Central memory CD4-positive, alpha-beta T cell (primary cell): ENCODE measurements at places on chromosomes 7 and 10.

DNA sequence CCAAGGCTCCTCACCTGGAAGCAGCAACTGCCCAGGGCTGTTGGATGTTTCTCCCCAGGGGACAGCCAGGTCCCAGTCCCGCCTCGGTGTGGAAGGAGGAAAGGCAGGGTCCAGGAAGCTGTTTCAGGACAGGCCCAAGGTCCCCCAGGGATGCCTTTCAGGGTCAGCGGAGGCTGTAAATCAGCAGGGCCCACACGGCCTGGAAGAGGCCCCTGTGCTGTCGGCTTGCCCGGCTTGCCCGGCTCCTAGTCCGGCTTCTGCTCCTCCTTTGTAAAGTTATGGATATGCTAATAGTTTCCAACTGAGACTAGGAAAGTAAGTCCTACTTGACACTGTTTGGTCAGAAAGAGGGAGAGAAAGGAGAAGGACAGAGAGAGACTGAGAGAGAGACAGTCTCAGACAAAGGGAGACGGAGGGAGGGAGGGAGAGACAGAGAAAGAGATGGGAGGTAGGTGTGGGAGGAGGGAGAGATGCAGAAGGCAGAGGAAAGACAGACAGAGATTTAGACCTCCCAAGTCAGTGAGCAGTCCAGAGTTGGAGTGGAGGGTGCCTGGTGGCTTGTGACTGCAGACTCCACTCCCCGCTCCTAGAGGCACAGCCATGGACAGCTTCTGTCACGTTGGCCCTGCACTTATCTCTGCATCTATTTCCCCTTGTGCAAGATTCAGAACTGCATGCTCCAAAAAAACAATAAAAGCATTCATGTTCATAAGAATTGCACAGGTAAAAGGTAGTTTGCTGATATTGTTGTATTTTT lies 10.5 kb downstream of the IKZF1 start:
- no peak for DNase-seq

GRCh38 chr7:77501192-77501515 lies 35.9 kb upstream of the PTPN12 start:
- no peak for DNase-seq

- peak; percentile 35 for DNase-seq
Observed at GRCh38 chr7:151339651-151340382, 1.8 kb upstream of the NUB1 start.

DNA sequence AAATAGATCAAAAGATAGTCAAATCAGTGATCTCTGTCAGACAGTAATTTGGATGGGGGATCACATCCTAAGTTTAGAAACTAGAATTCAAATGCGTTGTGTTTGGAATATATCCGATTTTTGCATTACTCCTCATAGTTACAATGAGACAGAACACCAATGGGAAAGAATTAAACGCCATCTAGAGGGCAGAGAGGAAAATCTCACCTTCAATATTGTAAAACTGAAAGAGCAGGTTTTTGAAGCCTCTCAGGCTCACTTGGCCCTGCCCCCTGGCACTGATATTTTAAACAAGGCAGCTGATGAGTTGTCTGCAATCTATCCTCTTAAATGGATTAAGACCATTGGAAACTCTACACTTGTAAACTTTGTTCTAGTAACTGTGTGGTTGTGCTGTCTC lies 17.7 kb downstream of the FRG2B start:
- peak; percentile 1 for DNase-seq

- no peak for DNase-seq
Observed at GRCh38 chr10:131852176-131852822, 48.5 kb upstream of the PPP2R2D start.

GRCh38 chr7:108103558-108104298 lies 26.4 kb downstream of the LAMB4 start:
- no peak for DNase-seq

DNA sequence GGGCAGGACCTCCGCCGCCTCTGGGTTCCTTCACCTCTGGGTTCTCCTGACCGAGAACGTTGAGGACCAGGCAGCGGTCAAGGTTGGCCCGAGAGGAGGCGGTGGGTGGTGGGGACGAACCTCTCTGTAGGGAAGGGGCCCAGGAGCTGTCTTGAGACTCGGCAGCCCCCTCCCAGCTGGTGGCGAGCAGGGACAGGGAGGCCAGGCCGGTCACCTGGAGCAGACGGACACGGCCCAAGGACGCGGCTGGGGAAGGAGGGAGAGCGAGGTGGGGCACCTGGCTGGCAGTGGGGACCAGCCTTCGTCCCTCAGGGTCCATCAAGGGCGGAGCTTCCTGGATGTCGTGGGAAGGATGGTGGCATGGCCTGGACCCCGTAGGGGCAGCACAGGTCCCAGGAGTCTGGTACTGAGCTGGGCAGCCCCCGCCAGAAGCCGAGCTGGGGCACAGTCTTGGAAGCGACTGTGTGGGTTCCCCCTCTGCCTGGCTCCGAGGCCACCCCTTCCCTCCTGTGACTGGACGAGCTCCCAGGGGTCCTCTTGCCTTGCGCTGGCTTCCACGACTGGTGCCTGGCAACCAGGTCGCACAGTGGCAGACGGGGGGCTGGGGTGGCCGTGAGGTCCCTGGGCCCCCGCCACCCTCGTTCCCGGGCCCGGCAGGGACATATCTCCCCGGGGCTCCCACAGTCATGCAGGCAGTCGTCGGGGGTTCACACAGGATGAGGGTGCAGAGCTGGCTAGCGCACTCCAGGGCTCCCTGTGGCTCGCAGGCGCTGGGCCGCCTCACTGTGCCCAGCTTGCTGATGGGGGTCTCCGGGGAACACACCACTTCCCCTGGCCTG lies 89.9 kb downstream of the DNAJB6 start:
- DNase-seq = no peak

DNA sequence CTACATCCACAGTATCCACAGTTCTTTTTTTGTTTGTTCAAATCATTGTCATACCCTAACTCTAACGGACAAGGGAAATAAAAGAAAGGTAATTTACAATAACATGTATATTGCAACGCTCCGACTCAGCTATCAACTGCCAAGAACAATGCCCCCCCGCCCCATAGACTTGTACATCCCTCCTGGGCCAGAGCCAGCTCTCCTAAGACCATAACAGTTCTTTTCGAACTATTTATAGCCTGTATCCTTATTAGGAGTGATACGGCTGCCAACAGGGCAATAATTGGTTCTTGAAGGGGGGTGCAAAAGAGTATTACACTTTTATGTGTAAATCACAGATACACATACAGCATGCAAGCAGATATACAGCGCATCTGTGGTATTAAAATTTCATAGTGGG lies 495.7 kb downstream of the GALNT17 start:
- DNase-seq = no peak

- no peak for DNase-seq
Observed at GRCh38 chr10:86319676-86320075, 46.9 kb downstream of the GRID1 start.

DNA sequence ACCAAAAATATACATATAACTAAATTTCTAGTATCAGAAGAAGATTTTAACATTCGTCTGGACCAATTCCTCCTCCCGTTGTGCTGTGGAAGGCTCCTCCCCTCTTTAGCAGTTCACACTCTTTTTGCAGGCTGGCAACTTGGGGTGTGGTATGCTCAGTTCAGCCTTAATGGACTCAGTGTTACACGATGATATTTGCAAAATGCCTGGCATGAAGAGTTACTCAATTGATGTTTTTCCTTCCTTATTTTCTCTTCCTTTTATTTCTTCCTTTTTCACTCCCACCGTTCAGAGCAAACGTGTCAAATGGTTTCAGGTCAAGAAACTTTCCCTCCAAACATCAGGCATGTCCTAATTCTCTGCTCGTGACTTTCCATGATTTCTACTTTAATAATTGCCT lies 248.3 kb downstream of the PHF14 start:
- no peak for DNase-seq

DNA sequence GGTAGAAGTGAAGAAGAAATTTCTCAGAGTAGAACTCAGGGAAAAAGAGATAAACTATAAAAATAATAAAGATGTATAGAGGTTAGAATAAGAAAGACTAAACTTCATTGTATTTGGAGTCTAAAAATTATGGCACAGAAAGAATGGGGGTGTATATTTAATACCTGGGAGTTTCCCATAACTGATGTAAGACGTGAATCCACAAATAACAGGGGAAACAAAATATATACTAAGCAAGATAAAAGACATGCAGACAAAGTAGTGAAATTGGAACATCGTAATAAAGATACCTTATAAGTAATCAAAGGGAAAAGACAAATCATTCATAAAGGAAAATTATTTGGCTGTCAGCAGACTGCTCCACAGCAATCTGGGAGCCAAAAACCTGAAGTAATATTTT lies 62.8 kb downstream of the HECTD2 start:
- no peak for DNase-seq

DNA sequence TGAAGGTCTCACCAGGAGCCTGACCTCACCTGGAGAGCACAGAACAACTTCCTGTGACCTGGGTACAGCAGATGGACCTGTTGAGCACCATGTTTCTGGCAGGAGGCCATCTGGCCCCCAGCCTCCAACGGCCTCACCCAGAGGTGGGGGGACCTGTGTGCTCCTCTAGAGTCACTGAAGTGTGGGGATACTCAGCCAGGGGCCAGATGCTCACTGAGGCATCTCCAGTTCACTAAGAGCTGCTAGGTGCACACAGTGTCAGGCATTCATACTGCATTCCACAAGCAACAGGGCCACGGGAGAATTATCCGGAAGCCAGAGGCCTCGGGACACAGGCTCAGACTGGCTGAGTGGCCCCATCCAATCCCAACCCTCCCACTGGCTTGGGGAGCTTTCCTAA lies 161.4 kb downstream of the TCERG1L start:
- DNase-seq = no peak

DNA sequence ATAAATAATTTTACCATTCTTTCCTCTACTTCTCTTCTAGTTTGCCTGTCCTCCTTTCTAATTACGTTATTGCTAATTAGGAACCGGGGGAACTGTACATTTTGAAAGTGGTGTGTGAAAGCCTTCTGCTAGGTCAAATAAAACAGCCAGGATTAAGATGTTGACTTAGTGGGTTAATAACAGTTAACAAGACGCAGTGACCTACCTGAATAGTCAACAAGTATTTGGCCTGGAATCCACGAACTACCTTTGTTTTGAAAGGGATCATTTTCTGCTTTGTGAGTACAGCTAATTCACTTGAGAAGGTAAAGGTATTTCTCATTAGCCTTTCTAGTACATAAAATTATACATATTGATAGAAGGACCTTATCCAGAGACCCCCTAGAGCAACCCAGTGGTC lies 139.9 kb downstream of the COL28A1 start:
- no peak for DNase-seq

GRCh38 chr7:96319439-96319838 lies 2.5 kb downstream of the SLC25A13 start:
- DNase-seq = no peak

DNA sequence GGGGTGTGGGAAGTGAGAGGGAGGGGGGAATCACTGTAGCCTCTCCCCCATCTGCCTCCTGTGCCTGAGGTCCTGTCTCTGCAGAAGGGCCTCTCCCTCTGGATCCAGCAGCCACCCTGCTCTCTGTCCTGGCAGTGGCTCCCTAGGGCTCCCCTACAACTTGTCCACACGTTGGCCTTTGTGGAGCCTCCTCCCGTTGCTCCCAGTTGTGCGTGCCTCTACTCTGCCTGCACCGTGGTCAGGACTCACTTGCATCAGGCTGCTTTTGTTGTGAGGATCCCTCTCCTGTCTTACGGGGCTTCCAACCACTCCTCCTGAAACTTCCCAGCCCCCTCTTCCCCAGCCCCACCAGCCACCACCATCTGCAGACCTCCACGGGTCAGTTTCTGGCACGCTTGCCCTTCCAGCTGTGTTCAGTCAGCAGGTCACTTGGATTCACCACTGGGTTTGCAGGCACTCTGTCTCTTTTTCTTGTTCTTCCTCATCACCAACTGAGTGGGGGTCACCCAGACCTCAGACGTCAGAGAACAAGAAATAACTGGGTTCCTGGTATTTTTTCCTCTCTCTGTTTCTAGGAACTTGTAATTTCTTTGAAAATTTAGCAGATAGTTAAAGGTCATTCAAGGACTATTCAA lies 62.3 kb downstream of the RAMP3 start:
- no peak for DNase-seq

GRCh38 chr7:31815796-31816195 lies 128.8 kb downstream of the PPP1R17 start:
- DNase-seq = no peak
